Myometrial cell (primary cell): ENCODE measurements at places on chromosomes 11 and 22. TPM values are rescaled to one million over a fixed set of nuclear protein-coding genes. Genes with fewer than 3 reads are reported as not detected.

The OR52H1 gene
- total RNA-seq = not detected in 2 replicates

The SMIM38 gene
- total RNA-seq = not detected in 2 replicates

The CLTCL1 gene
- 6.9 and 8.2 TPM in 2 replicates for total RNA-seq

The LAYN gene
- 55.1 and 55.8 TPM in 2 replicates for total RNA-seq

The MS4A6A gene
- not detected in 2 replicates for total RNA-seq

The GRAMD1B gene
- 9.9 and 13.3 TPM in 2 replicates for total RNA-seq

The CYP2D6 gene
- total RNA-seq = not detected in 2 replicates

The AMBRA1 gene
- total RNA-seq = 28.5 and 32.0 TPM in 2 replicates

The SNX32 gene
- 0.58 and 1.1 TPM in 2 replicates for total RNA-seq

The OR52I1 gene
- total RNA-seq = not detected in 2 replicates

The ANGPTL5 gene
- total RNA-seq = not detected in 2 replicates

The KCNJ5 gene
- total RNA-seq = not detected in 2 replicates

The CCDC88B gene
- total RNA-seq = 1.2 and 5.5 TPM in 2 replicates

The GLYAT gene
- total RNA-seq = not detected in 2 replicates

The MRGPRX3 gene
- total RNA-seq = not detected in 2 replicates
